ENCODE measurements at places on chromosomes 2 and 18.

DNA sequence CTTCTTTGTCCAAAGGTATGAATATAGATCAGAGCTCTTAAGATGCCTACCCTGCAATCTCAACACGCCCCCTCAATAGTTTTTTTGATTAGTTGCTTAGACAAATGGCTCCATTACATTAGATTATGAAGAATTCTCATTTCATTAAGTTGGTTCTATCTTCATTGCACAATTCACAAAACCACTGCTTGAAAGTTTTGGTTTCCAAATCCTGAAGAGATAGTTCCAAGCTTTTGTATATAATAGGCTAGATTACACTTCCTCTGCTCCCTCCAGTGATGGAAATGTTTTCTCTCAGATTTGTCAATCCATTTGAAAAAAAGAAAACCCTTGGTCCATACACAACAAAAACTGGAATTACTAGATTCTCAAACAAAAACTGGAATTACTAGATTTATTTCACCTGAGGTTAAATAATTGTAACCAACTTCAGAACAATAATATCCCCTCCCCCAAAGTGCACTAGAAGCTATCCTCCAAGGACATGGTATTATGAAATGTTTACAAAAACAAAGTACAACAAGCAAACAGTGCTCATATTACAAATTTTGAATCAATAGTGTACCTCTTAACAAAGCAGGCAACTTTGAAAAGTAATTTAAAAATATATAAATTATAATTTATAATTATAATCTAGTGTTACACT, 6.8 kb upstream of the TLK1 start:
- no peak for DNase-seq

- DNase-seq: no peak
Measured at GRCh38 chr2:240858321-240858720, 10.3 kb upstream of the AGXT start.

- no peak for DNase-seq
Measured at GRCh38 chr2:128154225-128154624, 63.2 kb downstream of the UGGT1 start.

- no peak for DNase-seq
Measured at GRCh38 chr2:157334335-157334734, 8.7 kb upstream of the ERMN start.

DNA sequence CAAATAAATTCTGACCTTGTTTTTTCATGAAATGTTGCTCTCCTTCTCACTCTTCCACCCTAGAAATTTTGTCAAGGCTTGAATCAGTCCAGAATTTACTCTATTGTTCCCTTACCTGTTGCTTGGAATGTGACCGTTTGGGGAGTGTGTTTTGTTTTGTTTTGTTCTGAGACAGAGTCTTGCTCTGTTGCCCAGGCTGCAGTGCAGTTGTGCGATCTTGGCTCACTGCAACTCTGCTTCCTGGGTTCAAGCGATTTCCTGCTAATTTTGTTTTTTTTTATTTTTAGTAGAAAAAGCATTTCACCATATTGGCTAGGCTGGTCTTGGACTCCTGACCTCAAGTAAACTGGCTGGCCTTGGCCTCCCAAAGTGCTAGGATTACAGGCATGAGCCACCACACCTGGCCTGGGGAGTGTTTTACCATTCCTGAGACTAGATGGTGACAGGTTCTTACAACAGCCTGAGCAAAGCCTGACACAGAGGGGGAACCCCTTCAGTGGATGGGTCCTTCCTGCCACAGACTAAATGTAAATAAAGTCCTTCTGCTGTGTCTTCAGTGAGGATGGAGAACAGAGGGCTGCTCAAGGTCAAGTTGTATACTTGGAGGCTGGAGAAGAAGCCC, 52.0 kb downstream of the HAUS1 start:
- DNase-seq: no peak

DNA sequence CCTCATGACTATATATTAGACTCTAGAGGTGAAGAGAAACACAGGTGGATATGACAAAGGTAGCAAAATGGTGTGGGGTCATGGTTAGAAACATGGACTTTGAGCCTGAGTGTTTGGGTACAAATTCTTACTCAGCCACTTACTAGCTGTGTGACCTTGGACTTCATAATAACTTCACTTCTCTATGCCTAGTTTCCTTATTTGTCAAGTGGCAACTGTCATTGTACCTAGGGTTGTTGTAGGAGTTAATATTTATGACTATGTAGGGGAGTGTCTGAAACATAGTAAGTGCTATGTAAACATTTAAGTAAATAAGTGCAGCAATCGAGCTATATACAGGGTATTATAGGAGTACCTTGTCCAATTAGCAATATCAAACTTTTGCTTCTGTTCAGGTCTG, 49.7 kb upstream of the RAPH1 start:
- no peak for DNase-seq

DNA sequence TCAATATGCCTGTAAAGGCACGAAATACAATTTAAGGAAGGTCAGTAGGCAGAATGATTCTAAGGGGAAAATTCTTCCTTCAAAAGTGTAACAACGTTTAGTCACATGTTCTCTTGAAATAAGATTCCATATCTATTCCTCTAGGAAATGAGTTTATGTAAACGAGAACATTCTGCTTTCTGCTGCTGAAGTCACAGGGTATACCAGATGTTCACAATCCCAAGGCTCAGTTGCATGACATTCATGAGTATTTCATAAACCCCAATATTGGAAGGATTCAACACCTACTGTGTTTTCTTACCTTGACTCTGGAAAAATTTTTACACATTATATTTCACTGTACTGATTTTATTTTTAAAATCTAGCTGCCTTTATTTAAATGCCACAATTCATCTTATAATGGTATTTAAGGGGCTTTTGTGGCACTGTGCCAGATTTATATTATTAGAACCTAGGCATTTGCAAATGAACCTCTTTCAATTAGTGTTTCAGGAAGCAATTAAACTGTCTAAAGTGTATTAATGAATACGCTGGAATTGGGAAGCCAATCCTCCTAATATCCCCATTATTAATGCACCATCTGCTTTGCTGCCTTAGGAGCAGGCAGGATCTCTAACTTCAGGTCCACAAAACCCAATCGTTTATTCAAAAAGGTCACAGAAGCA, 542.6 kb upstream of the KLHL29 start:
- no peak for DNase-seq

GRCh38 chr2:36515538-36515937, 82.4 kb downstream of the FEZ2 start:
- DNase-seq: no peak

- DNase-seq: no peak
Measured at GRCh38 chr18:9429662-9429993, 45.7 kb upstream of the RALBP1 start.

DNA sequence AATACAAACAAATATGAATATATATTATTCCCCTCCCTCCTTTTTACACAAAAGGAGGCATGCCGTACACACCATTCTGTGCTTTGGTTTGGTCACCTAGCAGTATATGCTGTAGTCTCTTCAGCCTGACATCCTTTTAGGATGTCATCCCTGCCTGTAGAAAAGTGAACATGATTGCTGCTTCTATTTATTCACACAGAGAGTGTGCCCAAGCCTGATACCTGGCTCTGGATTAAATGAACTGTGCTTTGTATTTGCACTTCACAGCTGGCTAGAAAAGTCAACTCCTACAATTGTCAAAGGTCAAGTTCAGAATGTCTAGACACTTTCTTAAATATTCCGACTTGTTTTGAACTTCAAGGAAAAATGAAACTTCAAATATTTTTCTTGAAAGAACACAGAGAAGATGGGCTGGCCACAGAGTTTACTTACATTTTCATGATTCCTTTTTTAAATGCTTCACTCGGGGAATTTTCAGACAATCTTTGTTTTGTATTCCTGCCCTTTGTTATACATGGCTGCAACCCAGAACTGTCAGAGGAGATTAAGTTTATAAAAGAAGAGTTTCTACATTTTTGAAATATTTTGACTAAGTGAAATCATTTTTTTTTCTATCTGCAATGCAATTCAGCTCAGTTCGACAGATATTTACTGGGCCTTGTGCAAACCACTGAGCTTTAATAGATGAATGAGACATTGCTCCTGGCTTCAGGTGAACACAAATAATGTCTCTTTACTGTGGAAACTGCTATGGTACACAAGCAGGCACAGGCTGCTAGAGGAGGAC, 33.5 kb downstream of the DAPL1 start:
- no peak for DNase-seq

DNA sequence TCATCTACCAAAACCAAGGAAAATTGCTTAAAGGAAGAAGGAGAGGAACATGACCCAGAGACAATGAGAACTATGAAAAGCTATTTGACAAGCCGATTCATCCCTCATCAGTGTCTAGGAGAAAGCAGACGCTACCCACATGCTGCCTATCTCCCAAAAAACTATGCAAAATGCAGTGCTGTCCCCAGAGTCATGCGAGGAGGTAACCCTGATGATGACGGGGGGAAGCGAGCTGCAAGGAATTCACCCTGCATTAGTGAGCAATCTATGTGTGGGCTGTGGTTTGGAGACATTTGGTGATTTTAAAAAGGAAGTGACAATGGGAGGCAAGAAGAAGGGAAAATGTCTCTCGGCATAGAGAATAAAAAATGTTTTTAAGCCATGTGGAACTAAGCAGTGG, 472.7 kb downstream of the CMPK2 start:
- no peak for DNase-seq

DNA sequence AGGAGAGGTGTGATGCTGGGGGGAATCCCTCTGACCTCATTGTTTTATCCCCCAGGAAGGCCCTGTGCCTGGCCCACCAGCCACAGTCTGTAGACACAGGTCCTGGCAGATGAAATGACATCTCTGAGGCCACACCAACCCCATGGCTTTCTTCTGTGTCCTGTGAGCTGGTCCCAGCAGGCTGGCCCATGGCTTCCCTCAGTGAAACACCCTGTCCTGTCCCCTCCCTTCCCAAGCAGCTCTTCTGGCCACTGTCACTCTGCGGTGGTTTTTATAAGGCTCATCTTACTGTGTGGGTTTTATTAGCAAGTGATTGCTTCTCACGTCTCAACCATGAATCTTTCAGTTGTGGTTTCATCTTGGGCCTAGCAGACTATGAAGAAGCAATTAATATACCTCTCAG, 102.8 kb upstream of the STPG4 start:
- no peak for DNase-seq

DNA sequence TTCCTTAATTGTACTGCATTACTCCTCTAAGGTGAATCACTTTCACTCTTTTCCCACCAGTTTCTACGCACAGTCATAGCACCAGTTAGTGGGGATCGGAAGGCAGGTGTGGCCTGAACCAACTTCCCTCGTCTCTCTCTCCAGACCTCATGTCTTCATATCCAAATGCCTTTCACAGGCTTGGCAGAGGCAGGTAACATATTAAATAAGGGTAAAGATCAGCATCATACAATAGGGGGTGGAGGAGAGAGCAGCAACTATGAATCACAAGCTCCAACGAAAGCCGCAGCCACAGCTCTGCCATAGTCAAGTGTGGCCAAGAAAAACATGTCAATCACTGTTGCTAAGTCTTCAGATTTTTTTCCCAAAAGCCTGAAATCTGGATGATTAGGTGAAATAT, 40.3 kb downstream of the AP1S3 start:
- DNase-seq: no peak

GRCh38 chr2:238163481-238164198, 4.9 kb downstream of the ERFE start:
- no peak for DNase-seq

- DNase-seq: no peak
Measured at GRCh38 chr18:14781671-14782070, 33.7 kb downstream of the ANKRD30B start.

DNA sequence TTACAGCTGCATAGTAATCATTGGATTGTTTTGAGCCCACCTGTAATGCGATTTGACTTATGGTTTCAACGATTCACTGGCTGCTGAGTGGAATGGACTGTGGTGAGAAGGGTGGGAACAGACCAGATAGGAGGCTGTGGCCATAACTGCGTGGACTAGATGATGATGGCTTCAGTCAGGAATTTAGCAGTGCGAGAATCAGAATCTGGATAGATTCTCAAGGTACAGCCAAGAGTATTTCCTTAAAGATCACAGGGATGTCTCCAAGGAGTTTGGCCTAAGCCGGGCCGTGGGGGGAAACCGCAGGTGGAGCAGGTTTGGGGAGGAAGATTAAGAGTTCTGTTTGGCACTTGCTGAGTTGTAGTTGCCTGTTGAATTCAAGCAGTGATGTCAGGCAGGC, 44.0 kb upstream of the CHMP1B start:
- no peak for DNase-seq
